SK-N-SH (cell line): ENCODE measurements at places on chromosomes 13 and 19. TPM values are rescaled to one million over a fixed set of nuclear protein-coding genes. Genes with fewer than 3 reads are reported as not detected.

PSG3 gene
- polyA plus RNA-seq, result 0.07 and 0.10 TPM in 2 replicates

LIM2 gene
- polyA plus RNA-seq, result not detected in 2 replicates

CD22 gene
- 0.16 and 0.18 TPM in 2 replicates for polyA plus RNA-seq

GRCh38 chr19:46303322-46303690 lies 6.5 kb downstream of the HIF3A start:
- DNase-seq, result no peak
- H3K4me1 ChIP-seq, result peaks cover 22% of the 10 kb centered on the region
- H3K27me3 ChIP-seq, result no peaks in the 10 kb centered on the region
- no peaks in the 10 kb centered on the region for H3K36me3 ChIP-seq

- no peak overlapping the region for H3K4me3 ChIP-seq
- DNase-seq, result no peak
Measured at GRCh38 chr13:28268800-28269223, 130.5 kb downstream of the PAN3 start.

- no peaks in the 10 kb centered on the region for H3K27me3 ChIP-seq
- H3K4me1 ChIP-seq, result peaks cover 12% of the 10 kb centered on the region; the same call in 1 of the 2 replicates
- no peak overlapping the region for H3K27ac ChIP-seq
- no peak overlapping the region for H3K4me3 ChIP-seq
- no peaks in the 10 kb centered on the region for H3K36me3 ChIP-seq
Measured at GRCh38 chr19:31285744-31286143, 63.5 kb downstream of the TSHZ3 start.

GRCh38 chr19:48489608-48490216 lies 20.5 kb downstream of the CYTH2 start:
- no peaks in the 10 kb centered on the region for H3K27me3 ChIP-seq
- peak; percentile 88 for DNase-seq
- H3K4me3 ChIP-seq, result no peak overlapping the region
- H3K27ac ChIP-seq, result no peak overlapping the region

GRCh38 chr19:38877781-38878574 lies at the start of gene RINL:
TSS of gene RINL (minus strand) at chr19:38878275. CDS start at chr19:38876742, 1,533 bp downstream.
- no peak within 1 kb of the TSS for H3K4me3 ChIP-seq
- no peaks in the 10 kb centered on the region for H3K36me3 ChIP-seq
- H3K27ac ChIP-seq, result no peak within 1 kb of the TSS
- H3K27me3 ChIP-seq, result no peaks in the 10 kb centered on the region
- peak; percentile 49 for DNase-seq

DNA sequence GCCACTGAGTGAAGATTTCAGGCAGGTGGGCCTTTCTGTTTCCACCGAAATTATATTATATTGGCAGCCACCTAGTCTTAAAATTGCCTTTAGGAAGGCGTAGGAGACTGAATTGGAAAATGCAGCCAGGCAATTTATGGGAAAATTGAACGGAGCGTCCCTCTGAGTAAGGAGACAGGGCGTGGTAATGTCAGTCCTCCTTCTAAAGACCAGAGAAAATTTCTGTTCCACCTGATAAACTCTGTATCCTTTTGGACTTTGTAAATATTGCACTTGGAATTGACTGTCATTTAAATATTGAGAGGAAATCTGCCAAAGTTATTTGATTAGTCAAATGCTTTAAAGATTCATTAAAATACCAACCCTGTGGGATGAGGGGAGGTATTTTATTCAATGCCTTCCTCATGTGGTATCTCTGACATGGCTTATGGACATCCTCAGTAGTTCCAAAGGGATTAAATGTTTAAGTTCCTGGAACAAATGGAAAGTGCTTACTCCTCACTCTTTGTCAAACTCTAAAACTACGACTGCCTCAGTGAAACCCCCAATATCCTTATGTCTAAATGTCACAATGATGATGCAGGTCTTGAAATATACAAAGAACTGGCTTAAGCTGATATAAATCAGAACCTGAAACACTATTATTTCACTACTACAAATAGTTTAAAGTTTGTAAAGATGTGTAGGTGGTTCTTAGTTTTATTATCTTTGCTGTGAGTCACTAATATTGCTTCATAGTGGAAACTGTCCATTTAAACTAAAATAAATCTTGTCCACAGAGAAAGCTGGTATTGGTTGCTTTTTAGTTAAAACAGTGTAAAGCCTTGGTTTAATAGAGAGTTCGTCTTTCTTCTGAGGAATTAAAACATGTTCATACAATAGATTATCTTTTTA lies 203.2 kb downstream of the FGF14 start:
- no peaks in the 10 kb centered on the region for H3K36me3 ChIP-seq
- peak overlapping the region; percentile 100 for H3K27ac ChIP-seq
- DNase-seq, result no peak
- no peak overlapping the region for H3K4me3 ChIP-seq
- H3K27me3 ChIP-seq, result no peaks in the 10 kb centered on the region

- peak; percentile 62 for DNase-seq
- H3K4me1 ChIP-seq, result no peaks in the 10 kb centered on the region; the same call in 1 of the 2 replicates
- no peak overlapping the region for H3K4me3 ChIP-seq
- peaks cover 11% of the 10 kb centered on the region; the same call in 1 of the 2 replicates for H3K36me3 ChIP-seq
- H3K27ac ChIP-seq, result no peak overlapping the region
Measured at GRCh38 chr19:903266-903797, 9.7 kb downstream of the R3HDM4 start.

GRCh38 chr13:105634059-105634458 lies 901.4 kb downstream of the EFNB2 start:
- no peak overlapping the region for H3K4me3 ChIP-seq
- H3K4me1 ChIP-seq, result no peaks in the 10 kb centered on the region
- H3K36me3 ChIP-seq, result no peaks in the 10 kb centered on the region

DNA sequence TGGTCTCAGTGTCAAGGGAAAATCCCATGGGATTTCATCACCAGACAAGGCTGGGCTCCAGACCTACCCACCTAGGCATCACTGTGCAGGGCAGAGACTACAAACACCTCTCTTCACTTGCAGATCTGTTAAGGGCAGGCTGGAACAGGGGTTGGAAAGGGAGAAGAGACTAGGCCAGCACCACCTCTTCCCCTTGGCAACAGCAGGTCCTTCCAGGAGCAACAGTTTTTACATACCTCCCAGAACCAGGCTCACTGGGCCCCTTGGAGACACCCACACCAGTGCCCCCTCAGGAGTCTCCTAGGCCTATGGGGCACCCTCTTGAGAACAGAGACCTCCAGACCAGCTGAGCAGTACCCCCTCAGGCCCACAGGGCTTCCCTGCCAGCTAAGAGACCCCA lies 2.5 kb upstream of the UBE2M start:
- H3K4me3 ChIP-seq, result no peak overlapping the region
- H3K27me3 ChIP-seq, result no peaks in the 10 kb centered on the region
- peaks cover 14% of the 10 kb centered on the region; the same call in 1 of the 2 replicates for H3K4me1 ChIP-seq
- H3K36me3 ChIP-seq, result peaks cover 11% of the 10 kb centered on the region; the same call in 1 of the 2 replicates

DNA sequence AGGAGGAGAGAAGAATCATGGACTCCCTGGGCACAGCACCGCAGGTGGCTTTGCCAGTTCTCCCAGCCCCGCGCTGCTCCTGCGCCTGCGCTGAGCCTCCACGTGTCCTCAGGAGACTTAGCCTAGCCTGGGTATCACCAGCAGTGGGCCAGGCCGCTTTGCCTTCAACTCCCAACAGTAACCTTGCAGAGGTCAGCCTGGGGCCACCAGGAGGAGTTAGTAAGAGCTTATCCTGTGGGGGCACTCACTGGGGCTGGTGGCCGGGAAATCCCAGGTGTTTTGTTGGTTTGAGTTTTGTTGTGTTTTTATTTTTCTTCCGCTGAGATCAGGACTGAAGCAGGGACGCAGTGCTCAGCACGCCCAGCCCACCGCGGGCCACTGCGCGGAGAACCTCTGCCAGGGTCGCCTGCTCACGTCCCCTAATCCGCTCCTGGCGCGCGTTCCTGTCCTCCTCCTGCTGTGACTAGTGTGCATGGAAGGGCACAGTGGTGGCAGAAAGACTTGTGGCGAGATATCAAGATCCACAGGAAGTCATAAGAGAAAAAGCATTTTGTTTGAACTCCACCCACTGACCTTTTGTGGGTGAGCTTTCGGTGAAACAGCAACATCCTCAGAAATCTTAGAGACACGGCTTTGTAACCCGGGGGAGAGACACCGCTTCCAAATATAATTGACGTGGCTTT lies 207.4 kb upstream of the RFC3 start:
- DNase-seq, result no peak
- H3K27me3 ChIP-seq, result no peaks in the 10 kb centered on the region; the same call in 1 of the 2 replicates
- H3K4me3 ChIP-seq, result no peak overlapping the region
- H3K4me1 ChIP-seq, result no peaks in the 10 kb centered on the region; the same call in 1 of the 2 replicates
- no peaks in the 10 kb centered on the region for H3K36me3 ChIP-seq

DNA sequence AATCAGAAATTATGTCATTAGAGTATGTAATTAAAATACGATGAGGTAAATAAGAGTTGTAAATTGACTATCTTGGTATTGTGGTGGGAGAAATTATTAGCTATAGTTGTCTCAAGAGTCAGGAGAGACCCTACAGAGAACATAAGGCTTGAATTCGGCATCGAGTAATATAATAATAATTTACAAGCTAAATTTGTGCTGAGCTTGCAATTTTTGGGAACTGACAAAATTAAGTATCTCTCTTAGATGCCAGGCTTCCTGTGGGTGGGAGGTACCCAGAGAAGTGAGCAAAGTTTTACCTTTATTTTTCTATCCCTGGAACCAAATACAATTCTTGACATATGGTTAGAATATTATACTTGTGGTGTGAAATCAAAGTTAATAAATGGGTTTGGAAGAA lies 1637.0 kb downstream of the EFNB2 start:
- no peaks in the 10 kb centered on the region for H3K36me3 ChIP-seq
- H3K4me3 ChIP-seq, result no peak overlapping the region
- H3K27me3 ChIP-seq, result no peaks in the 10 kb centered on the region
- no peaks in the 10 kb centered on the region for H3K4me1 ChIP-seq
- H3K27ac ChIP-seq, result no peak overlapping the region
- DNase-seq, result no peak

DNA sequence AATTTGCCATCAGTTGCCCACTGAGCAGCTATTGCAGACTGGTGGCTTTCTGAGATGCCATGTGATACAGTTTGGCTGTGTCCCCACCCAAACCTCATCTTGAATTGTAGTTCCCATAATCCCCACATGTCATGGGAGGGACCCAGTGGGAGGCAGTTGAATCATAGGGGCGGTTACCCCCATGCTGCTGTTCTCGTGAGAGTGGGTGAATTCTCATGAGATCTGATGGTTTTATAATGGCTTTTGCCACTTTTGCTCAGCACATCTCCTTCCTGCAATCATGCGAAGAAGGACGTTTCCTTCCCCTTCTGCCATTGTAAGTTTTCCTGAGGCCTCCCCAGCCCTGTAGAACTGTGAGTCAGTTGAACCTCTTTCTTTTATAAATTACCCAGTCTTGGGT lies 34.8 kb upstream of the ANKRD10 start:
- H3K4me3 ChIP-seq, result no peak overlapping the region
- no peaks in the 10 kb centered on the region for H3K36me3 ChIP-seq
- no peak for DNase-seq
- no peaks in the 10 kb centered on the region for H3K27me3 ChIP-seq

- peaks cover 3% of the 10 kb centered on the region; the same call in 1 of the 2 replicates for H3K4me1 ChIP-seq
- no peaks in the 10 kb centered on the region for H3K27me3 ChIP-seq
- no peaks in the 10 kb centered on the region for H3K36me3 ChIP-seq
Measured at GRCh38 chr13:36418022-36418805, 14.1 kb upstream of the CCNA1 start.

DNA sequence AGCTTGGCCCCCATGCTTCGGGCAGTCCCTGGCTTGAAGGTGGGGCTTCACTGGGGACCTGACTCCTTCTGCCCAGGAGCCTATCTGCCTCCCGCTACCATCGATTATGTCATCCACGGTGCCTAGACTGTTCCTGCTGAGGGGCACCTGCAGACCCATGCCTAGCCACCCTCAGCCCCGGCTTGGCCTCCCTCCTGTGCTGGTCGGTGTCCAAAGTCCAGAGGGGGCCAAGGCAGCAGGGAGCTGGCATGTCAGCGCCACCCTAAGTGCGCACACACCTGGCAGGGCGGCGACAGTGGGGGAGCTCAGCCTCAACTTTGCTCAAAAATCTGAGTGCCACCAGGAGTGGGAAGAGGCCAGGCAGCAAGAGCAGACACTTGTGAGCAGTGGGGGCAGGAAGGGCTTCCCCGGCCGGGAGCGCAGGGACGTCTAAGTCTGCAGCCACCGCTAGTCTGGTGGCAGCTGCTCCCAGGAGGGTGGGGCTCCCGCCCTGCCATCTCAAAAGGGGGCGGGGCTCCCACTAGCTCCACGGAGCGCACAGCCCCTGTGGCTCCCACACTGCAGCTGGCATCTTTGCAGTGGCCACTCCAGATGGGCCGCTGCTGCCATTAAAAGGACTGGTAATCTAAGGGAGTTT lies 13.5 kb upstream of the URAD start:
- no peaks in the 10 kb centered on the region for H3K4me1 ChIP-seq
- H3K27ac ChIP-seq, result no peak overlapping the region
- no peak for DNase-seq
- no peak overlapping the region for H3K4me3 ChIP-seq
- H3K36me3 ChIP-seq, result no peaks in the 10 kb centered on the region

DNA sequence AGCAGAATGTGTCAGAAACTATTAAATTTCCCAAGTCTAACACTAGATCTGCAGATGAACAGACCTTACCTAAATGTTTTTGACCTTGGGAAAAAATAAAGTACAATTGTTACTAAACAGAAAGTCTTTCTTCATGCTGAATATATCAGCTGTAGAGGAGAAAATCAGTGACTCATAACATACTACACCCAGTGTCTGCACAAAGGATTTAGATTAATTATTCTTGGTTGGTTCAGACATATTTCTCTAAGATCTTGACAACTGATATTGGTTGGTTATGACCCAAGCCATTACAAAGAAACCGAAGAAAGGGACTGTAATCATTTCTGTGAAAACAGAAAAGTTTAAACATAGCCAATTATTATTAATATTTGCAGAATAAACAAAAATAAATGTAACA lies 225.1 kb downstream of the HS6ST3 start:
- H3K27ac ChIP-seq, result no peak overlapping the region
- no peak for DNase-seq
- no peaks in the 10 kb centered on the region for H3K27me3 ChIP-seq
- no peaks in the 10 kb centered on the region; the same call in 1 of the 2 replicates for H3K4me1 ChIP-seq
- no peak overlapping the region for H3K4me3 ChIP-seq
- H3K36me3 ChIP-seq, result no peaks in the 10 kb centered on the region

GRCh38 chr13:82654861-82655855 lies 1227.1 kb downstream of the SLITRK1 start:
- H3K4me3 ChIP-seq, result no peak overlapping the region
- H3K27me3 ChIP-seq, result peaks cover 9% of the 10 kb centered on the region; the same call in 1 of the 2 replicates
- no peaks in the 10 kb centered on the region; the same call in 1 of the 2 replicates for H3K4me1 ChIP-seq

- no peak for DNase-seq
- peak overlapping the region; percentile 51 for H3K27ac ChIP-seq
- no peaks in the 10 kb centered on the region for H3K36me3 ChIP-seq
- H3K27me3 ChIP-seq, result no peaks in the 10 kb centered on the region
Measured at GRCh38 chr19:6219586-6220290, 60.0 kb downstream of the MLLT1 start.
